ENCODE measurements at places on chromosomes 2 and 18. TPM values are rescaled to one million over a fixed set of nuclear protein-coding genes. Genes with fewer than 3 reads are reported as not detected.

The TBR1 gene
- total RNA-seq = not detected

The INO80B gene
- total RNA-seq = 39.0 TPM

The ATOH8 gene
- 22.0 TPM for total RNA-seq

The DNER gene
- total RNA-seq = 0.54 TPM

The ARHGEF33 gene
- total RNA-seq = 0.15 TPM

The MALL gene
- 7.7 TPM for total RNA-seq

The MRPL44 gene
- 28.0 TPM for total RNA-seq

The CTIF gene
- 27.8 TPM for total RNA-seq

The SNTG2 gene
- 1.2 TPM for total RNA-seq

The THSD7B gene
- total RNA-seq = 0.20 TPM

The ABCB11 gene
- total RNA-seq = not detected

The LRP1B gene
- 1.5 TPM for total RNA-seq

The CTDSP1 gene
- total RNA-seq = 73.0 TPM

The SLC4A5 gene
- 1.8 TPM for total RNA-seq

The EN1 gene
- 9.5 TPM for total RNA-seq
